Stimulated activated CD8-positive, alpha-beta memory T cell treated with anti-CD3 and anti-CD28 coated beads, Interleukin-4, amount 100 ng/mL, for 1 hour (primary cell): ENCODE measurements at places on chromosomes 6 and 20.

- no peak for DNase-seq
Measured at GRCh38 chr6:89034586-89035251, 45.8 kb upstream of the PNRC1 start.

- no peak for DNase-seq
Measured at GRCh38 chr6:73610444-73611275, 43.1 kb downstream of the SLC17A5 start.

DNA sequence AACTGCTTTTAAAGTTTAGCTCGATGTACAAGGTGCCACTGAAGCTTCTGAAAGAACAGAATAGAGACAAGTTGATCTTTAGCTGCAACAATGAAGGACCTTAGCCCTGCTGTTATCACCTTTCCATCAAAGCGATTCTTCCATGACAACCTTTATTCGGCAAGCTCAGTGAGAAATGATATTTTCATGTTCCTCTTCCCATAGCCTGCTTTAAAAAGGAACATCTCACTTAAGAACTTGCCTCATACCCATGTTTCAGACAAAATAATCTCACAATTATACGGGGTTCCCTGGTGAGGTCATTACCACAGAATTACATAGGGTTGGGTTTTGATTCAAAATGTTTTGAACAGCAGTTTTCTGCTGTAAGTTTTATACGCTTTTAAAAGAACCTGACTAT is 264.2 kb downstream of the THBS2 start:
- DNase-seq = no peak

DNA sequence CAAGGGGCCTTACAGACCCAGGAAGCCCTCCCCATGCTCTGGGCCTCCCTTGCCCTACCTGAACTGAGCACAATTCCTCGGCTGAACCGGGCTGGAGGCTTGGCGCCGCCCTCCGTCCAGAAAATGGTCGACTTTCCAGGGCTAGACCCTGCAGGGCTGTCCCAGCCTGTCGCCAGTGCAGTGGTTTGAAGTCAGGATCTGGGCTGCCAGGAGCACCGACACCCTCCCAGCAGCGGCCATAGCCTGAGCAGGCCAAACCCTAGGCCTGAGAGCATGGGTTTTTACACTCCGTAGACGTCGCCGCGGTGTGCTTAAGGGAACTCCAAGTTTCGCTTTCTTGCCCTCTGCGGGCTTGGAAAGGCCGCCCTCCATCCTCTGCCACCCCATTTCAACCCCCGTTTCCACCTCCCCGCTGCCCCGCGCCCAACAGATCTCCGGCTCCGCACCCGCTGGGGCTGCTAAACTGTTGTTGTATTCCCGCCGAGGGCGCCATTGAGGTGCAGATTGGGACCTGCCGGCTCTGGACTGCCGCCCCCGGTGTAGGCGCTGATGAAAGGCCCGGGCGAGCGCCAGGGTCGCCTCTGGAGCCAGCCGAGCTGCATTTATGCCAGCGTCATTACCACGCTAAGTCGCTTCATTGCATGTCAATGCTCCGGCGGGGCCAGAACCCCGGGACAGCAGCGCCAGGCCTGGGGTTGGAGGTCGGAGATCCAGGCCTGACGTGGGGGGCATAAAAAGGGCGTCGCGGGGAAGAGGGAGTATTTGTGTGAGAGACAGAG is 2.2 kb upstream of the TFAP2A start:
- DNase-seq = no peak

- no peak for DNase-seq
Measured at GRCh38 chr20:31842471-31843157, 2.8 kb downstream of the FOXS1 start.

GRCh38 chr20:21430020-21430419 is 32.7 kb upstream of the NKX2-4 start:
- DNase-seq = no peak

GRCh38 chr6:53699462-53699861 is 33.9 kb upstream of the KLHL31 start:
- no peak for DNase-seq

GRCh38 chr6:170152989-170153388 is 137.9 kb downstream of the DLL1 start:
- DNase-seq = no peak

GRCh38 chr20:44683263-44684046 is 31.7 kb upstream of the CCN5 start:
- DNase-seq = no peak

DNA sequence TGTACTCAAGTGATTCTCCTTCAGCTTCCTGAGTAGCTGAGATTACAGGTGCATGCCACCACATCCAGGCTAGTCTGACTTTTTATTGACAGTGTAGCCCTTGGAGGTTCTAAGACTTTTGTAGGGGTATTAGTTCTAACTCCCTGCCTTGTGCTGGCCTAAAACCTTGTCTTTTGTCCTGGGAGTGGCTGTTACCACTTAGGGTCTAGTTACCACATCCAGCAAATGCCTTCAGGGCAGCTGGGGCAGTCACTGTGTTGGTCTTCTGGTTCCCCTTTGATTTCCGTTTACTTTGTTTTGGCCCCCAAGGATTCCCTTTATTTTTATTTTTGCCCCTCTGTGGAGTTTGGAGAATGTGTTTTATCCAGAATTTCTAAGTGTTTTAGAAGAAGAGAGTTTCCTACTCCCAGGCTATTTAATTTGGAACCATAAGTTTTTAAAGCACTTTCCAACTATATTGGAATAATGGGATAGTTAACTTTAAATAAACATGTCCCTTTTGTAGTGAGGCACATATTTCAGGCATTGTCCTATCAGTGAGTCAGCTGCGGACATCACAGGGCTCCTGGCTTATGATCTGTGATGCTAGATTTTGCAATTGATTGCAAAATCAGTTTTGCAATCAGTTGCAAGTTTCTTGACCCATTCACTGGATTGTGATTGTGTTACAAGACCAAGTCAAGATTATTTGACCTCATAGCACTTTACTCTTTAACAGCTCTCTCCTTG is 25.0 kb downstream of the IL22RA2 start:
- no peak for DNase-seq

DNA sequence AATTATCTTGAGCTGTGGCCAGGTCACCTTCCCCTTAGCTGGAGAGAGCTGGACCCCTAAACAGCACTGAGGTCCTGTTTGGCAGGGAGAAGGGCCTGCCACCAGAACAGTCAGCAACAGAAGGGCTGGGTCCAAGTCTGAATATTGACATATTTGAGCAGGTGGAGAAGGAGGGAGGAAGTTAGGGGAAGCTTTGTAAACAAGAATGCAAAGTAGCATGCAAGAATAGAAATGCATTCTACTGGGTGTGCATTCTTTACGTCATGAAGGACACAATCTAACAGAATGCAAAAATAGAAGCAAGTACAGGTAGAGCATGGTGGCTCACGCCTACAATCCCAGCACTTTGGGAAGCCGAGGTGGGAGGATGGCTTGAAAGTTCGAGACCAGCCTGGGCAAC is 100.5 kb downstream of the QRSL1 start:
- DNase-seq = no peak

DNA sequence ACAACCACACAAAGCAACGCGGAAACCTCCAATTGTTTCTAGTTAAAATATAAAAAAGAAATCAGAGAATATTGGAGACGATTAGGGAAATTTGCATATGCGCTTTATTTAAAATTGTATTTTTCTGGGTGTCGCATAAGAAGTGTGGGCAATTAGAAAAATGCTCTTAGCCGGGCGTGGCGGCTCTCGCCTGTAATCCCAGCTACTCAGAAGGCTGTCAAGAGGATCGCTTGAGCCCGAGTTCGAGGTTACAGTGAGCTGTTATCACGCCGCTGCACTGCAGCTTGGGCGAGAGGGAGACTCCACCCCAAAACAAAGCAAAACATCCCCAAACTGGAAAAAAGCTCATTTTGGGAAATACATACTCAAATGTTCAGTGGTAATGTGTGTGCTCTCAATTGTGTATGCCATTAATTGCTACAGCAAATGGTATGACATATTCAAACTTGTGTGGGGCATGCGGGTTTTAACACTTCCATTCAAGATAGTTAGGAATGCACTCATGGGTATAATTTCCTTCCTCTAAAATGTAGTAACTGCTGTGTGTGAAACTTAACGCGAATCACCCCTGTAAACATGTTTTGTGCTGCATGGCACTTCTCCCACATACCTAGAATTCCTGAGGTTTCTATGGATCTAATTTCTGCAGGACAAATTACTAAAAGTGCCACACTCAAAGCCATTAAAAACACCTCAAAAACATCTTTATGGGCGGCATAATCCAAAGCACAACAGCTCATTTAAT is 54.7 kb upstream of the HFE start:
- DNase-seq = no peak

GRCh38 chr6:104639668-104640067 is 220.1 kb downstream of the HACE1 start:
- no peak for DNase-seq
